NCI-H748 treated with DMSO at 0.1 percent for 48 hours (cell line): ENCODE measurements at places on chromosomes 11 and 22.
A peak's percentile ranks its signal among the peaks of the same experiment; 100 is the strongest.

GRCh38 chr11:6307876-6308275, 12.4 kb downstream of the CAVIN3 start:
- DNase-seq = no peak

DNA sequence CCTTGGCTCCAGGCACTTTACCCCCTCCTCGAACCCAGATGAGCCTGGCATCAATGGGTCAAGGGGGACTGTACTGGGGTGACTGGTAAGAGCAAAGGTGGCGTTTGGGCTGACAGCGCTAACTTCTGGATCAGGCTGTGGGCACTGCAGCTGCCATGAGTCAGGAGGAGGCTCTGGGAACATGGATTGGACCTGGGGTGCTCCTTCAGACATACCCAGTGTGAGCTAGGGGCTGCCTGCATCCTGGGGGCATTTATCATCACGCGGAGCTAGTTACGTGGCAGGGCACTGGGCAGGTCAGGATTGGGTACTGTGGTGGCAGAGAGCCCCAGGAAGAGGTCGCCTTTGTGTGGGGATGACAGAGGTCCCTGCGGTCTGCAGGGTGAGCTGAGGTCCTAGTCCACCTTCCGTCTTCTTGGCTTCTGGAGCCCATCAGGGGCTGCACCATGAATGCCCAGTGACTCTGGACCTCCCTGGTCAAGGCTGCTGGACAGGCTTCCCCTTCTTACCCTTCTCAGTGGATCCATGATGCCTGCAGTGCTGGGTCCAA, 13.1 kb downstream of the GRIK4 start:
- DNase-seq = no peak

GRCh38 chr22:46580940-46581537, 39.1 kb upstream of the GRAMD4 start:
- DNase-seq = peak; percentile 4

GRCh38 chr22:40363059-40363458, 7.3 kb upstream of the SGSM3 start:
- DNase-seq = no peak

DNA sequence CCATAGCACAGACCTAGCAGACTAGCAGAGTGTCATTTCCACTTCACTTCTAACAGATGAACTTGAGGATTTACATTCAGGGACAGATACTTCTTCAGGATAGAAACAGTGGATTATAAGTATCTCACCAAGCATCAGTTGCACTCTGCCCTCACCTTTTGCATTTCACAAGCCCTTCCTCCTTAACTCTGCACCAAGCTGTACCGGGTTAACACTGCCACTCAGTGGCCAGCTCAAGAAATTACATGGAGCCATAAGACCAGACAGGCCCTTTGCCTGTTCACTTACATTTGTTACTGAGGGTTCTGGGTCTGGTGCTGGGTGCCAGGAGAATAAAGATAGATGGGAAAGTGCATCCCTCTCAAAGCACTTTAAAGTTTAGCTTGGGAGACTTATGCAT, 309.8 kb downstream of the SHANK2 start:
- no peak for DNase-seq

DNA sequence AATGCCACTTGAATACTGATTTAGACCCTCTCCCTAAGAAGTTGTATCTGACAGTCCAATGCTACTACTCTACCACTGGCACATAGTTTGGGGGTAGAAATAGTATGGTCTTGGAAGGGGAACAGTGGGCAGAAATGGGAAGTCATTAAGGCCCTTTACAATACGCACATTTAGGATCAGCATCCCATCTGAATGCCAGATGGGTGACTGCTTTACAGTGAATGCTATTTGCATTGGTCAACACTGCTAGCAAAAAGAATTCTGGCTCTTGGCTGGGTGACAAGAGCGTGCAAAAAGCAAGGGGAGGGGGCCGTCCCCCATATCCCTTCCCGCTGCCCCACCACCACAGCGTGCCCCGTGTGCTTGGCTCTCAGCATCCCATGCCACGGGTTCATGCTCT, 104.7 kb upstream of the BID start:
- no peak for DNase-seq

GRCh38 chr22:23122992-23123803, 18.6 kb downstream of the RSPH14 start:
- no peak for DNase-seq

- no peak for DNase-seq
Observed at GRCh38 chr11:6565988-6566703, 37.3 kb downstream of the RRP8 start.

DNA sequence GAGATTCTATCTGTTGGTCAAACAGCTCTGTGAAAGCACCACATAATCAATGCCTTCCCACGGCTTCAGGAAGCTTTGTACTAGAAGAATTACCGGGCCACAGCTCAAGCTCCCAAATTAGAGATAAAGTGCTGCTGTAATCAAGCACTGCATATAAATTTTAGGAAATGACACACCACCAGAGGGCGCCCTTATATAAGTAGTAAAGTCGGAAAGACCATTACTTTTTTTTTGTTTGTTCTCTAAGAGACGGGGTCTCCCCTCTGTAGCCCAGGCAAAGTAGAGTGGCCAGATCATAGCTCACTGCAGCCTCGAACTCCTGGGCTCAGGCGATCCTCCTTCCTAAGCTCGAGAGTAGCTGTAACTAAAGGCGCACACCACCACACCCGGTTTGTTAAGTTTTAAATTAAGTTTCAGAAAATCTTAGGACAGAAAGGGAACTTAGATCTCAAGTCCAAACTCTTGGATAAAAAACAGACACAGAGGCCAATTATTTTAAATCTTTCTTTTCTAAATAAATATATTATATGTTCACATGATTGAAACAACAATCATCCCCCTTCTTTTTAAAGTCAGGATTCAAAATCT, 32.6 kb downstream of the PRCP start:
- peak; percentile 63 for DNase-seq

DNA sequence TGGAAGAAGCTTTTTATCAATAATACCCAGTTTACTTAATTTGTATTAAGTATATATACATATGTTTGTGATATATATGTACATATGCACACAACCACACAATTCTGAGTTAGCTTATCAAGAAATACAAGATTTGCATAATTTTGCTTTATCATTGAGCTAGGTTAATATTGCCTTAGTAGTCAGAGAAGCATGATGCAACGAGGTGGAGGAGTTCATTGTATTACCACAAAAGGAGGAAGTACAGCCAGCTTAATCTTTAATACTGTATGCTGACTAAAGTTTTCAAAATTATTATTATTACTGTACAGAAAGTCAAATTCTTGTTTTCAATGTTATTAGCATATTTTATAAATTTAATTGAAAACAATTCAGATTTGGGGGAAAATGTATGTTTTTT, 278.4 kb upstream of the PDGFD start:
- no peak for DNase-seq

- no peak for DNase-seq
Observed at GRCh38 chr11:47345890-47346563, 6.5 kb downstream of the MYBPC3 start.

GRCh38 chr11:79493555-79494171, 52.8 kb upstream of the TENM4 start:
- DNase-seq = peak; percentile 4

- no peak for DNase-seq
Observed at GRCh38 chr11:19604679-19605375, 107.8 kb upstream of the NAV2 start.

- no peak for DNase-seq
Observed at GRCh38 chr11:100013011-100013410, 674.1 kb upstream of the ARHGAP42 start.

GRCh38 chr11:45431046-45432018, 145.2 kb upstream of the SYT13 start:
- DNase-seq = no peak

- DNase-seq = no peak
Observed at GRCh38 chr11:16833026-16833425, 94.6 kb downstream of the C11orf58 start.

DNA sequence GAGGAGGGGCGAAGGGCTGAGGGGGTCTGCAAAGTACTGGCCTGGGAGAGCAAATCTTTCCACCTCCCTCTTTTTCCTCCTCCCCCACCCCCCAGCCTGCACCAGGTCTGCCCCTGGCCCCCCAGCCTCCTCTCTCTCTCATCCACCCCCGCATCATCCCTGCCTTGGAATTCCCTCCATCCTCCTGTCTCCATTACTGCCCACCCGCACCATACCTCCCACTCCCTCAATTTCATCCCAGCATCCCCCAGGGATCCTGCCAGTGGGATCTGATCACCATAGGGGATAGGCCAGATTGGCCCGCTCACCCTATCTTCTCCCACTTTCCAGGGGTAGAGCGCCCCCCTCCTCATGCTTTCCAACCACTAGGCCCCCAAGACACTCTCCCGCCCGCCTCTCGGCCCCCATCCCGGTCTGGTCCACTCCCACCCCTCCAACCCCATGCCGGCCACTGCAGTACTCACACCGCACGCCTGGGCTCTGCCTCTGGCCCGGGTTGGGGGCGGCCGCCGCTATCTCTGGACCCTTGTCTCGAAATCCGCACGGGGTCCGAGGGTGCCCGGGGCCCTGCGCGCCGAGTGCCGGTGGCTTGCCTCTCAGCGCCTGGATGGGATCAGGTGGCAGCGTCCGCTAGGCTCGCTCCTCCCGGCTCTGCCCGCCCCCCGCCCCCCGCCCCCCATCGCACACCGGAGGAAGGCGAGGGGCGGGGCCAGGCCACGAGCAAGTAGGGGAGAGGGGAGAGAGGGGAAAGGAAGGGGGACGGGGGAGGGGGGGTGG, at the start of gene GAL3ST3:
Gene GAL3ST3 (minus strand): TSS at position 615 of the 777 bp plus-strand sequence. CDS start 3,746 bp downstream, outside the sequence.
- DNase-seq = no peak
